Aorta (tissue), 5 donors: ENCODE measurements at places on chromosomes 1 and 21.

- DNase-seq: no peak
Observed at GRCh38 chr1:36822648-36823047, 211.7 kb downstream of the GRIK3 start.

DNA sequence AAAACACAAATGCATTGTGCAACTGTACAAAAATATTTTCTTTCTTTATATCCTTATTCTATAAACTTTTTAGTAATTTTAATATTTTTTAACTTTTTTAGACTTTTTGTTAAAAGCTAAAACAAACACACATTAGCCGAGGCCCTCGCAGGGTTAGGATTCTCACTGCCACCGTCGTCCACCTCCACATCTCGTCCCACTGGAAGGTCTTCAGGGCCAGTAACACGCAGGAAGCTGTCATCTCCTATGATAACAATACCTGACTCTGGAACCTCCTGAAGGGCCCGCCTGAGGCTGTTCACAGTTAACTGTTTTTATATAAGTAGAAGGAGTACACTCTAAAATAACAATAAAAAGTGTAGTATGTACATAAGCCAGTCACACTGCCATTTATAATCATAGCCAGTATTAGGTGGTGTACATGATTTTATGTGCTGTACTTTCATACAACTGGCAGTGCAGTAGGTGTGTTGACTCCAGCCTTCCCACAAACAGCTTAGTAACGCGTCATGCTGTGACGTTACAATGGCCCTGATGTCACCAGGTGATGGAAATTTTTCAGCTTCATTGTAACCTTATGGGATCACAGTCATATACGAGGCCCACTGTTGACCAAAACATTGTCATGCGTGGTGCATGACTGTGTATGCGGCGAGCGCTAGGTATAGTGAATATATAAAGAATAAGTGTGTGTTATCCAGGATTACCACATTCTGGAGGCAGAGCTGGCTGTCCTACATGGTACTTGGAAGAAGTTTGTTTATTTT is 8.8 kb downstream of the TFF2 start:
- DNase-seq: no peak

DNA sequence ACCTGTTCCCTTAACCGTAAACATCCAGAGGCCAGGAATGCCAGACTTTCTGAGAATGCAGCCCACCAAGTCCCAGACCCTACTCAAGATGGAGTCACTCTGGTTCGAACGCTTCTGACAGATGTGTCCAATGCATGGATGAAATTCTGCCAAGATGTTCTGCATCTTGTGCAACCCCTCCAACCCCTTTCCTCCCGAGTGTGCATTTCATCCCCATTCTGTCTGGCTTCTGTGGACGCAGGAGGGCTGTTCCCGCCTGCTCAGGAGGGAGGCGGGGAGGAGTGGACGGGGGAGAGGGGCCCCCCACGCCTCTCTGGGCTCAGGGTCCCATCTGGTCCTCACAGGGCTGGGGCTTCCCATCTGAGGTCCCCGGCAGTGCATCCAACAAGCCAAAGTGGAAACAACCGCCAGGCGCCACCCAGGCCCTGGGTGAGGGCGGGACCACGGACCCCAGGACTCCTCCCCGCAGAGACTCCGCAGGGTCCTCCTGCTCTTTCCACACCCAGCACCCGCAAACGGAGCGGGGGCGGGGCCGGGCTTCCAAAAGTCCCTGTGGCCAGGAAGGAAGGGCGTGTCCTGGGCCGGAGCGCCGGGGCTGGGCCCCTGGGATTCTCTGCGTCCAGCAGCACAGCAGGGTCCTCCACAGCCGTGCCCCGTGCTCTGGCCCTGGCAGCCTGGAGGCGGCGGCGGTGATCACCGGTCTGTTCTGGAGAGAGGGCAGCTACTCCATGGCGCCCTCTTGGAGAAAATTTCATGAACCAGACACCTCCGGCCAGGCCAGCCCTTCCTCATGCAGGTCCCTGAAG is 27.8 kb upstream of the SUMO3 start:
- peak; percentile 91 for DNase-seq

- no peak for DNase-seq
Observed at GRCh38 chr1:160910170-160910750, 25.3 kb upstream of the ITLN1 start.

DNA sequence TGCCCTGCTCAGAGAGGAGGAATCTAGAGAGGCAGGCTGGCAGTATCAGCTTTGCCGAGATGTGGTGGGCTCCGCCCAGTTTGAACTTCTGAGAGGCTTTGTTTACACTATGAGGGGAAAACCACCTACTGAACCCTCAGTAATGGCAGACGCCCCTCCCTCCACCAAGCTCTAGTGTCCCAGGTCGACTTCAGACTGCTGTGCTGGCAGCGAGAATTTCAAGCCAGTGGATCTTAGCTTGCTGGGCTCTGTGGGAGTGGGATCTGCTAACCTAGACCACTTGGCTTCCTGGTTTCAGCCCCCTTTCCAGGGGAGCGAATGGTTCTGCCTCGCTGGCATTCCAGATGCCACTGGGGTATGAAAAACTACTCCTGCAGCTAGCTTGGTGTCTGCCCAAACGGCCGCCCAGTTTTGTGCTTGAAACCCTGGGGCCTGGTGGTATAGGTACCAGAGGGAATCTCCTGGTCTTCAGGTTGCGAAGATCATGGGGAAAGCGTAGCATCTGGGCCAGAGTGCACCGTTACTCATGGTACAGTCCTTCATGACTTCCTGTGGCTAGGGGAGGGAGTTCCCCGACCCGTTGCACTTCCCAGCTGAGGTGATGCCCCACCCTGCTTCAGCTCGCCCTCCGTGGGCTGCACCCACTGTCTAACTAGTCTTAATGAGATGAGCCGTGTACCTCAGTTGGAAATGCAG is 43.6 kb downstream of the C21orf91 start:
- DNase-seq: no peak

DNA sequence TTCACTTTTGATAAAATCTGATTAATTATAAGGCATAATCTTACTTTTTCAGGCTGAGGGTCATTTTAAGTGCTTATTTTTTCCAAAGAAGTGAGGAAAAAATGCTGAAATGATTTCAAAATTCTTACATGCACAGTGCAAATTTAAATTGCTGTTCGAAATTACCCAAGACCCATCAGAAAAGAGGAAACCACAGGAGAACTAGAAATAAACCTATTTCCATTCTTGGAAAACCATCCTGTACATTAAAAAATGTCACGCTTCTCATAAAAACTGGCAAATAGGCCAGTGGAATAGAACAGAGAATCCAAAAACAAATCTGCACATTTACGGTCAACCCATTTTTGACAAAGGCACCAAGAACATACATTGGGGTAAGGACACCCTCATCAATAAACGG is 414.9 kb downstream of the SMYD3 start:
- DNase-seq: no peak

- no peak for DNase-seq
Observed at GRCh38 chr1:202251424-202252256, 58.0 kb downstream of the LGR6 start.

- no peak for DNase-seq
Observed at GRCh38 chr1:218366322-218367052, 21.4 kb downstream of the TGFB2 start.

DNA sequence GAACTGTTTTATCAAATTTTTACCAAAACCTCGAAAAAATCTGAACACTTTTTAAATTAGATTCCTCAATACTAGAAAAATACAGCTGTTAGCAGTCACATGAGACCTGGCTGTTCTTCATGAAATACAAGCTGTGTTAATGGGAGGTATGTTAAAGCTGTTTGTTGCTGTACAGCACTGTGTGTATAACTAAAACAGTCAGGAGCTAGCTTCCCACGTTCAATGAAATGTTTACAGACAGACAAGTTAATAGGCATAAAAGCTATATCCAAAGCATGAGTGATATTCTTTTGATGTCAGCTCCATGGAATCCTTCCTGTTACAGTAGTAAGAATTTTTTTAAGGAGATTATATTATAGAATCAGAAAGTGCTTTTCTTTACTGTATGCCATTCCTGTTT is 223.2 kb upstream of the FOXD3 start:
- DNase-seq: no peak

GRCh38 chr1:212078826-212079225 is 43.3 kb downstream of the DTL start:
- DNase-seq: no peak

- no peak for DNase-seq
Observed at GRCh38 chr1:99566290-99567021, 79.5 kb upstream of the PALMD start.

GRCh38 chr1:1035291-1035943 is 15.5 kb downstream of the AGRN start:
- DNase-seq: no peak

GRCh38 chr1:37034121-37035013 is at the start of gene GRIK3:
TSS of gene GRIK3 (minus strand) at chr1:37034515. CDS start at chr1:37034108, 407 bp downstream.
- DNase-seq: no peak

GRCh38 chr1:59901770-59902388 is 24.7 kb downstream of the CYP2J2 start:
- DNase-seq: no peak

DNA sequence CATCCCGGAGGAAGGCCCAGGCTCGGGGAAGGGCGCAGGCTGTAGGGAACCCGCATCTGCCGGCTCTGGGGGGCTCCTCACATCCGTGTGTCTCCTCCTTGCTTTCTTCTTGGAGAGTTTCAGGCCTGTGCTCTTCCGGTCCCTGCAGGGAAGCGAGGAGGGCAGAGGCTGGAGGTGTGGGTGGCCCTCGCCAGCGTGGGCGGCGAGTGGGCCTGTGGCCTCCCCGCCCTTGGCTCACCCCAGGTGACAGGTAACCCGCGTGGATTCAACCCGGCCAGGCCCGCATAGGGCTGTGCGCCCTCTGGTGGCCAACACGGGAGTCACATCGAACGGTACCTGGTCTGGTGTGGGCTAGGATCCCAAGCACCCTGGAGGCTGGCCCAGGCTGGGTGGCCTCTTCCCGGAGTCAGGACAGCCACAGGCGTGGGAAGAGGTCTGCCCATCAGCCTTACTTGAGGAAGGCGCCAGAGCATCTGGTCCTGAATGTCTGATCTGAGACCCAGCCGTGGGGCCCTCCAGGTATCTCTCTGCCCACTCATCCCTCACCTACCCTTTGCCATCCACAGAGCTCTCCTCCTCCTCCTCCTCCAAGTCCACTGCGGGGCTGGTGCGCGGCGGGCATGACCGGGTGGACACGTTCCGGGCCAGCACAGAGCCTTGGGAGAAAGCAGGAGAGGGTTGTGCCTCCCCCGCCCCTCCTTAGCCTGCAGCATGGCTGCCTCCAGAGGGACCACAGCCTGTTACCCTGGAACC is 9.6 kb upstream of the TNFRSF25 start:
- peak; percentile 88 for DNase-seq

DNA sequence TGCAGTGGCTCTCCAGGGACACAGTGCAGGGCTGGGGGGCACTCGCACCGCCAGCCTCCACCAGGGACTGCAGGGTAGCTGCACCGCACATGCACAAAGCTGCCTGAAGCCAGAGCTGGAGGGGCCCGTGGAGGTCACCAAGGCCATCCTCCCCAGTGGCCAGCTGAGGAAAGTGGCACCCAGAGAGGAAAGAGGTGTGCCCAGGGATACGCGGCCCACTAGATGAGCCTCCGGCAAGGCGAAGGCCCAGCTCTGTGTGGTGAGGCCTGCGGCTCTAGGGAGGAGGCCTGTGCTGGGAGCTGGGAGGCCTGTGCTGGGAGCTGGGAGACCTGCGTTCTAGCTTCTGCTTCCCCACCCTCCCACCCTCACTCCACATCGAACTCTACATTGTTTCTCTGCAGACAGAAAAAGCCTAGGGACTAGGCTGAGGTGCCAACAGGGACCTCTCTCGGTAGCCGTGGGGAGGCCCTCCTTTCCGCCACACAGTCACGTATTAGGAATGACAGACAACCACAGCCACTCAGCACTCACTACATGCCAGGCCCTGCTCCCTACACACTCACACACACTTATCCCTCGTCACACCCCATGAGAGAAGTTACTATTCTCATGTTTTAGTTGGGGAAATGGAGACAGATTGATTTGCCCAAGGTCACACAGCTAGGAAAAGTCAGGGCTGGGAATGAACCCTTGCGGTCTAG is 921 bp upstream of the ASCL5 start:
- DNase-seq: no peak

DNA sequence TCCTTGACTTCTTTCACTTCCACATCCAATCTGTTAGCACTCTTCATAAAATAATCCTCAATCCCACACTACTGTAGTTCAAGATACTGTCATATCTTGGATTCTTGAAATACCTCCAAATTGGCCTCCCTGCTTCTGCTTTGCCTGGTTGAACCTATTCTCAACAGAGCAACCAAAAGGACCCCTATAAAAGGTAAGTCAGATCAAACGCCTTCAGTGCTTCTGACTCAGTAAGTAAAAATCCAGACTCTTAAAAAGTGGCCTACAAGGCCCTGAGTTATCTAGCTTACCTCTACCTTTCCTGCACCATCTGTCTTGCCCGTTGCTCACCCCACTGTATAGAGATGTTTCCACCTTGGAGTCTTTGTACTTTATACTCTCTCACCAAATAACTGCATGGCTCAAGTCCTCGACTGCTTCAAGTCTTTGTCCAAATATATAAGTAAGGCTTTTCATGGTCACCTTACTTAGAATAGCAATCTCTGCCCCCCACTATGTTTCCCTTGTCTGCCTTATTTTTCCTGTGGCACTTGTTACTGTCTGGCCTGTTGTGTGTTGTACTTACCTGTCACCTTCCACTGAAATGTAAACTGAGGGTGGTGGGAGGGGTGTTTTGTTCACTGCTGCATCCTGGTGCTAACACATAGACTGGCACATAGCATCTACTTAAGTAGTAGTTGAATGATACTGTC is 5.1 kb upstream of the PIGV start:
- no peak for DNase-seq

GRCh38 chr1:239126884-239127283 is 259.5 kb upstream of the CHRM3 start:
- DNase-seq: no peak

DNA sequence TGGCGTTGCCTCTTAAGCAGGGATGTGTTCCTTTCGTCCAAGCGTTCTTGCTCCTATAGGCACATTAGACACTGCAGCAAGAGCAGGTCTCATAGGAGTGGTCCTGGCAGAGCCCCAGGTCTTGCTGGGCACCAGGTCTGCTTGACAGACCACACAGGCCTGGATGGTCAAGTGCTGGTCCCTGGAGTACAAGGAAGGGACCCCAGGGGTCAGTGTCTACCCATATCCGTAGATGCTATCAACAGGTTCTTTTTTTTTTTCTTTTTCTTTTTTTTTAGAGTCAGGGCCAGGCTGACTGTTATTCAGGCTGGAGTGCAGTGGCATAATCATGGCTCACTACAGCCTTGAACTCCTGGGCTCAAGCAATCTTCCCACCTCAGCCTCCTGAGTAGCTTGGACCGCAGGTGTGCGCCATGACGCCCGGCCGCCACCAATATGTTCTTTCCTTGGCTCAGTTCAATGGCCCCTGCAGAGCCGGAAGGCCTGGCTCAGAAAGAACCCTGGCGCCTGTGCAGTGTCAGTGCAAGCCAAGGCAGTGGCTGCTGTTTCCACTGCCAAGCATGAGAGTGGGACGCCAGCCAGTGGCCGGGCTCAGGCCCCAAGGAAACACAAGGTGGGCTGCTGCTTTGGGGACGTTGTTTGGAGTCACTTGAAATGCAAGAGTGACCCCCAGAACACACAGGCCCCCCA is 10.0 kb upstream of the TNFRSF8 start:
- peak; percentile 87 for DNase-seq

GRCh38 chr1:3924186-3924824 is 24.2 kb upstream of the C1orf174 start:
- DNase-seq: no peak

GRCh38 chr21:34590520-34590919 is 24.4 kb downstream of the RCAN1 start:
- no peak for DNase-seq
